Activated naive CD4-positive, alpha-beta T cell (primary cell): ENCODE measurements at places on chromosomes 7 and 10.
A peak's percentile ranks its signal among the peaks of the same experiment; 100 is the strongest.

GRCh38 chr7:70361821-70362220 lies 763.5 kb downstream of the AUTS2 start:
- no peak for DNase-seq

- peak; percentile 28 for DNase-seq
These were observed 819 bp downstream of the TMED4 start for GRCh38 chr7:44580945-44581878.

DNA sequence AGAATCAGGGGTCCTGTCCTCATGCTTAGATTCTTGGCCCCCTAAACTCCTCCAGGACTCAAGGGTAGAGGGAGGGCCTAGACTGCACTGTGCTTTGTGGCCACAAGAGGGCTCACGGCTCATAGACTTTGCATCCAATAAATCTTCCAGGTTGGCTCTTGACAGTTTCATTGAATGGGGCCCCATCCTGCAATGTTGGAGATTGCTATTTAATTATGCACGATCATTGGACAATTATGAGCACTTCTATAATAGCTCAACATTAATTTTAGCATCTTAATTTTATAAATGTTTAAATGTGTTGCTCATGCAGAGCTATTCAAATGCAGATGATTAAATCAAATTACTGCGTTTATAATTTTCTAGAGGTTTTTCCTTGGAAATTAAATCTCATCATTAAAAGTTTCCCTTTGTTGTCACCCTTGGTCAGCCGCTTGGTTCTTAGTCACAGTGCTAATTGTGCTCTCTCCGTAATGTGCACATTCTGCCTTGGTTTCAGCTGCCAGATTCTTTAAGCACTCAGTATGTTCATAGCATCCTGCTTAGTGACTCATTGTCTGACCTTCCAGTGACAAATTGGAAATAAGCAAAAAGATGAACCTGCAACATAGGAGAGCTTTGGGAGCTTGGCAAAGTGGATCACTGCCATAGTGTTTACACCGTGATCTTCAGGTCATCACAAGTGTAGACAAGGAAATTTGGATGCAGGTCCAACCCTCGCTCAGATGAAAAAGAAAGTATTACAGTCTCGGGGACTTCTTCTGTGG lies 33.4 kb upstream of the PLPP4 start:
- no peak for DNase-seq

GRCh38 chr7:117188949-117189592 lies 133.8 kb downstream of the WNT2 start:
- DNase-seq: no peak

GRCh38 chr7:118182593-118183427 lies 1.2 kb upstream of the LSM8 start:
- DNase-seq: no peak

- DNase-seq: no peak
These were observed 208.4 kb downstream of the ACTR3B start for GRCh38 chr7:152967958-152968357.

GRCh38 chr10:117204316-117204715 lies 7.0 kb downstream of the KCNK18 start:
- DNase-seq: no peak

GRCh38 chr10:59362144-59362958 lies at the start of gene FAM13C:
TSS of gene FAM13C (minus strand) at chr10:59362549. CDS start at chr10:59362460, 89 bp downstream.
- DNase-seq: no peak
